ENCODE measurements at places on chromosomes 12 and 14. TPM values are rescaled to one million over a fixed set of nuclear protein-coding genes. Genes with fewer than 3 reads are reported as not detected.
A peak's percentile ranks its signal among the peaks of the same experiment; 100 is the strongest.

- no peak for DNase-seq
These were observed 530.2 kb downstream of the RPS29 start for GRCh38 chr14:49056021-49056420.

DNA sequence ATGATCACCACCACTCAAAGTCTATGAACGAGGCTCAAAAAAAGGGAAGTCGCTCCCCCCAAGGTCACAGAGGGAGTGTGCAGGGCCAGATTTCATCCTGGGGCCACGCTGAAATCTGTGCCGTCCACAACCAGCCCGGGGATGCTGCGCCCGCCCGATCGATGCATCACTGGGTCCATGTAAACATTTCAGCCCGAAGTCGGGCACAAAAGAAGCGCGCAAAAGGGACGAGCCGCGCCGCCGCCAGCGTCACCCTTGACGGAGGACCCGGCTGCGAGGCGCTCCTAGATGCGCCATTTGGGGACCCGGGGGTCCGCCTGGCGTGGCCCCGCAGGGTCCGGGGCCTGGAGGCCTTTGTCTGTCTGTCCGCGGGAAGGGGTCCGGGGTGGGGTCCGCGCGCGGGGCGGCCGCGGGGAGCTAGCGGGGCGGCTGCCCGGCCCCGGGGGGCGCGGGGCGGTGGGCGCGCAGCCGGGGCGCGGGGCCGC lies 503 bp downstream of the FBXO21 start:
- DNase-seq: peak; percentile 89

SDR39U1 gene
- 11.6 TPM for total RNA-seq

DNA sequence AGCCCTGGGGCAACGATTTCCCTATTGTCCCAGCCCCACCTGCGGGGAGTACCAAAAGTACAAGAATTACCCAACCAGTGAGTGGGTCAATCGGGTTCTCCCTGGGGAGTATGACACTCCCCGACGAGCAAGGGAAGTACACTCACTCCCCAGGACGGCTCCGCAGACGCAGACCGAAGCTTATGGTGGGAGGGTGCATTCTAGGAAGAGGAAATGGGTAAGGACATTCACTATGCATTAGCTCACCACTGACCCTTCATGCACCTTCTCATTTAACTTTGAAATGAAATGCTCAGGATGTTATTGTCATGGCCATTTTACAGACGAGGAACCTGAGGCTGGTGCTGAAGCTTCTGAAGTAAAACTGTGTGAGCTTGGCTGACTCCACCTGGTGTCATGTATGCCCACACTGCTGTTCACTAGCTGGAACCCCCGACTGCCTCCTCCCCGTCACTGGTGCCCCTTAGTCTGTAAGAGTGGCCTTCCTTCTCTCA lies 45.8 kb upstream of the TMED10 start:
- peak; percentile 94 for DNase-seq

GLS2 gene
- total RNA-seq: 0.36 TPM

DNA sequence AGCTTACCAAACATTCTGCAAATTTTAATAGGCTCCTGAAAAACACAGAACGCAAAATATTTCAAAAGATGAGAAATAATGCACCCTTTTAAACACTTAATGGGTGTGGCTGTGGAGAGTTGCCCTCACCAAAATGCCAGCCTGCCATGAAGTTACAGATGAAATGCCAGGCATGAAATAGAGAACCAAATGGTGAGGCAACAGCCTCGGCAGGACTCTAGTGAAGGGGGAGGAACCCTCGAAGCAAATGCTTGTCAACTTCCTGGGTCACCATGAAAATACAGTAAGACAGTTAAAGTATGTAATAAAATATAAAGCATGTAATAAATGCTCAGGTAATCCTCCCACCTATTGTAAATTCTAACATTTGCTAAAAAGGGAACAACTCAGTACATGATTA lies 24.1 kb downstream of the DUSP16 start:
- no peak for DNase-seq

LMNTD1 gene
- total RNA-seq: not detected

CLEC4D gene
- not detected for total RNA-seq

OR4K2 gene
- total RNA-seq: not detected

- DNase-seq: no peak
These were observed 67.8 kb upstream of the NAP1L1 start for GRCh38 chr12:76152181-76152807.

- DNase-seq: peak; percentile 77
These were observed 10.4 kb upstream of the DCD start for GRCh38 chr12:54658306-54659264.

GCH1 gene
- total RNA-seq: 3.3 TPM

GRCh38 chr14:35708062-35708461 lies 101.0 kb downstream of the RALGAPA1 start:
- no peak for DNase-seq

HOXC11 gene
- total RNA-seq: 1.1 TPM

- no peak for DNase-seq
These were observed 74.0 kb upstream of the G2E3 start for GRCh38 chr14:30484976-30485375.

KCNJ8 gene
- 9.1 TPM for total RNA-seq

DNA sequence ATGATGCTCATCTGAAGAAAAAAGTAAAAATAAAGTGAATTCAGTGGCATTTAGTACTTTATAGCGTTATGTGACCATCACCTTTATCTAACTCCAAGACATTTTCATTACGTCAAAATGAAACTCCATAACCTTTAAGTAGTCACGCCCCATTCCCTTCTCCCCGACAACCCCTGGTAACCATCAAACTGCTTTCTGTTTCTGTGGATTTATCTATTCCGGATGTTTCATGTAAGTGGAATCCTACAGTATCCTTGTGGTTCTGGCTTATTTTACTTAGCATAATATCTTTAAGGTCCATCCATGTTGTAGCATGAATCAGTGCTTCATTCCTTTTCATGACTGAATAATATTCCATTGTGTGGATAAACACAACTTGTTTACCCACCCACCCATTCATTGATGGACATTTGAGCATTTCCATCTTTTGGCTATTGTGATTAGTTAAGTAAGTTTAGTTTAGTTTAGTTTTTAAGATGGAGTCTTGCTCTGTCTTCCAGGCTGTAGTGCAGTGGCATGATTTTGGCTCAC lies 18.5 kb upstream of the MAP1LC3B2 start:
- no peak for DNase-seq

- no peak for DNase-seq
These were observed 73.1 kb upstream of the ACTN1 start for GRCh38 chr14:69052181-69052601.

GRCh38 chr12:38664661-38665269 lies 240.6 kb downstream of the CPNE8 start:
- DNase-seq: peak; percentile 15

BRI3BP gene
- total RNA-seq: 2.1 TPM

ERO1A gene
- 56.8 TPM for total RNA-seq

EXOC3L4 gene
- not detected for total RNA-seq

ANKRD13A gene
- total RNA-seq: 113 TPM

GRCh38 chr12:62537551-62537950 lies 70.9 kb downstream of the MON2 start:
- DNase-seq: no peak

KRT8 gene
- total RNA-seq: 5.1 TPM

SMCO2 gene
- 0.88 TPM for total RNA-seq

GRCh38 chr14:55752580-55753390 lies 172.8 kb downstream of the KTN1 start:
- DNase-seq: no peak

LRP6 gene
- 46.7 TPM for total RNA-seq

PTPRO gene
- 0.29 TPM for total RNA-seq

DNA sequence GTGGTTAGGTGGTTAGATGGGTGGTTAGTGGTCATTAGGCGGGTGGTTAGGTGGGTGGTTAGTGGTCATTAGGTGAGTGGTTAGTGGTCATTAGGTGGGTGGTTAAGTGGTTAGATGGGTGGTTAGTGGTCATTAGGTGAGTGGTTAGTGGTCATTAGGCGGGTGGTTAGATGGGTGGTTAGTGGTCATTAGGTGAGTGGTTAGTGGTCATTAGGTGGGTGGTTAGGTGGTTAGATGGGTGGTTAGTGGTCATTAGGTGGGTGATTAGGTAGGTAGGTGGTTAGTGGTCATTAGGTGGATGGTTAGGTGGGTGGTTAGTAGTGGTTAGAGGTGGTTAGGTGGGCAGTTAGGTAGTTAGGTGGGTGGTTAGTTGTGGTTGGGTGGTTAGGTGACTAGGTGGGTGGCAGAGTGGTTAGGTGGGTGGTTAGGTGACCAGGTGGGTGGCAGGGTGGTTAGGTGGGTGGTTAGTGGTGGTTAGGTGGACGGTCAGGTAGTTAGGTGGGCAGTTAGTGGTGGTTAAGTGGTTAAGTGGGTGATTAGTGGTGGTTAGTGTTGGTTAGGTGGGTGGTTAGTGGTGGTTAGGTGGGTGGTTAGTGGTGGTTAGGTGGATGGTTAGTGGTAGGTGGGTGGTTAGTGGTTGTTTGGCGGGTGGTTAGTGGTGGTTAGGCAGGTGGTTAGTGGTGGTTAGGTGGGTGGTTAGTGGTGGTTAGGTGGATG lies 8.0 kb upstream of the TMEM119 start:
- peak; percentile 34 for DNase-seq

DNA sequence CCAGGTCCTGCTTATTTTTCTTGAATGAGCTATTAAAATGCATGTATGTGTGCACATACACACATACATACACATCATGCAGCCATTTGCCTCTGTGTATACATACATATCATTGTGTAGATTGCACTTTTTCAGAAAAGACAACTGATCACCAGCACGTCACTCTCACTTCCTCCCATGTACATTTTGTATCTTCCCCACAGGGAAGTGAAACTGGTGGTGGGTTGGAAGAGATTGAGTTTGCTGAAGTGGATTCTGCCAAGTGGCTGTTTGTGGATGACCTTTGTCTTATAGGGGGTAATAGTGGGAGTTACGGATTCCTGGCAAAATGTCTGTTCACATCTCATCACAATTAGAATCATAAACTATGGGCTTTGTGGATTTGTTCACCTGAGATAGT lies 448.6 kb downstream of the RAD51B start:
- DNase-seq: no peak

ISM2 gene
- total RNA-seq: not detected

DNA sequence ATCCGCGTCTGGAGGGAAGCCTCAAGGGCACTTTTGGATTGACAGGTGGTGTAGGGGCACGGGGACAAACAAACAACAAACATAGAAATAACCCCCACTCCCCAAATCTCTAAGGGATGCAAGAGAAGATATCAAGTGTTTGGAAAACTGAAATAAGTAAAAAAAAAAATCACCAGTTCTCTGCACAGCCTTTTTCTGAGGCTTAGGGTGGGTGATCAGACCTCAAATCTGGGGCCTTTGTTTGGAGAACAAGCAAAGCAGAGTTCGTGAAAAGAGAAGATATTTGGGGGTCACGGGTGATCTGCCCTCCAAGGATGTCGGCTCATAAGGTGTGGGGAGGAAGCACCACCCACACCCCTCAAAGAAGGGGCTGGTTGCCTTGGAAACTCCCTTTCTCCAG lies 10.7 kb downstream of the TBX5 start:
- no peak for DNase-seq

GRCh38 chr12:43210485-43211192 lies 341.4 kb downstream of the ADAMTS20 start:
- DNase-seq: no peak

DNA sequence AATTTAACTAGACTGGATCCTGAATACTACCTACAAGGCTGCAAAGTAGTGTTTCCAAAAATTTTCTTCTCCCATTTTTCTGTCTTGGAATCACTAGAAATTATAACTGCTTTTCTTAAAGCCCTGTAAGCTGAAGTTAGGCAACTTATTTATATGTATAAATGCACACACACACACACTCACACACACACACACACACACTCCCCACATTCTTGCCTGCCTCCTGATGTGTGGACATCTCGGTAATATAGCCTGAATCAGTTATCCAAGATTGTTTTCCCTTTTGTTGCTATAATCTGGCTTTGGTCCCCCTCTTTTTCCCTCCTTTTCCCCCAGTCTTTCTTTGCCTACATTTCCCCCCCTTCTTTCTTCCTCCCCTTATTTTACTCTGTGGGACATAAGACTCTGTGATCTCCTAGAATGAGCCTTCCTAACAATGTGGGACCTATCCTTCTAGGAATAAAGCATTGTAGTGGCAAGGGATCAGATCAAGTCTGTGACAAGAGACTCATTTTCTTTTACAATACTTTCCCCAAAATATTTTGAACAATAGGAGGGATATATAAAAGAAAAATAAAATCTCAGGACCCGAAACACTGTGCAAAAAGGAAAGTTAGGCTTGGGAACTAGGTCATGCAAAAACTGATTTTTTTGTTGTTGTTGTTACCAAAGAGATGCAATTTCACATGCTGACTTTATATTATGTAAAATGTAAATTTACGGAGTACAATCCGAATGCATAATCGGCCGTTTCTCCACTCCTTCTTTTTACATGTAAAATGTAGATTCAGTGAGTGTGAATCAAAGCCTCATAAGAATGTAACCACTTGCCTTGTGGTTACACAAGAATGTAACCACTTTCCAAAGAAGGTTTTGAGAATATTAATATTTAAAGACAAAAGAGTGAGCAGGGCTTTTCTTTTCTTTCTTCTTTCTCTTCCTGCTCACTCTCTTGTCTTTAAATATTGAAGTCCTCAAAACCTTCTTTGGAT lies 26.3 kb upstream of the CD69 start:
- no peak for DNase-seq

- DNase-seq: no peak
These were observed 117.7 kb upstream of the RPL10L start for GRCh38 chr14:46769292-46769691.

GRCh38 chr12:110555577-110556406 lies 27.3 kb downstream of the PPTC7 start:
- DNase-seq: peak; percentile 85

PLCZ1 gene
- not detected for total RNA-seq

GRCh38 chr14:95248432-95248831 lies 71.3 kb downstream of the CLMN start:
- no peak for DNase-seq

GRCh38 chr12:88223519-88223918 lies 81.4 kb downstream of the TMTC3 start:
- DNase-seq: no peak

PRB2 gene
- not detected for total RNA-seq

PRPH gene
- not detected for total RNA-seq

CACNA2D4 gene
- 0.72 TPM for total RNA-seq
